ENCODE measurements at places on chromosomes 3 and 15.

DNA sequence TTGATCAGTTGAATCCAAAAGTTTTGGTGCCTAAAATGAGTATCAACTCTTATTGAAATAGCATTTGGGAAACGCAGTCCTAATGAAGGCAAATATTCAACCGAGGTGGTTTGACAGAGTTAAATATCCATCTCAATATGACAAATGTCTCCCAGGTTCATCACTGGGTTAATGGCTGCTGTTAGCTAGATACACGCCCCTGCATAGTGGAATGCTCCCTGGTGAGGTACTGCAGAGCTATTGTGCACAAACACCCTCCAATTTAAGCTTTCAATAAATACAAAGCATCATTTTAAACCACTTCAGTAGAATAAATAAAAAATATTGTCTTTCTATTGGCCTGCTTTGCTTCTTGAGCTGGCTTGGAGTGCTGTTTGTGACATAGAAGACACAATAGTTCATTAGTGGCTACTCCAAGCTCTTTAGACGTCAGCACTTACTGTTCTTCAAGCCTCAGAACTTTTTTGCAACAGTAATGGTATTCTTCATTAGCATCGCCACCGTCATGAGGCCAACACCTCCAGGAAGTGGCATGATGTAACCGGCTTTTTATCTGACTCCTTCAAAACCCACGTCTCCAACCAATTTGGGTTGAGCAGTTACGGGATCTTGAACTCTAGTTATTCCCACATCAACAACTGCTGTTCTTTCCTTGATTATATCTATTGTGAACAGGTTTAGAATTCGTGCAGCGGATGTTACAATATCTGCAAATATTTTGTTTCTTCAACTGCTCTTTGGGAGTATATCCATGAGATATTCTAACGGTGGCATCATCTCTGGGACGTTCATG lies 1159.6 kb upstream of the EPHA6 start:
- no peak for DNase-seq

DNA sequence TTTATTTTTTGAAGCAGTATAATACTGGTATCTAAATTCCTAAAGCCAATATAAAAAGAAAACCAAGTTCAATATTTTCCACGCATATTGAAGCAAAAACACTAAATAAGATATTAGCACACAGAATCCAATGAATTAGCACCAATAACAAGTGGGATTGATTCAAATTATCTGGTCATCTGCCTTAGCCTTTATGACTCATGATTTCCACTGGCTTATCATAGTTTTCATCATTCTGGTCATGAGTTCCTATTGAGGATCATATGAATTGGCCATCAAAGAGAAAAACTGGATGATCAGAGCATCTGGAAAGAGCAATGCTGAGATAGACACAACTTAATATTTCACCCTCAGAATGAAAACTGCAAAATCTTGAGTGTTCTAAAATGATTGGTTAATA lies 809.9 kb downstream of the MCTP2 start:
- no peak for DNase-seq

GRCh38 chr3:193938613-193939012 lies 197.3 kb upstream of the HES1 start:
- DNase-seq, result no peak

GRCh38 chr15:71678605-71679004 lies 131.7 kb upstream of the NR2E3 start:
- DNase-seq, result no peak

- DNase-seq, result no peak
Observed at GRCh38 chr3:81164806-81165205, 596.6 kb downstream of the GBE1 start.

DNA sequence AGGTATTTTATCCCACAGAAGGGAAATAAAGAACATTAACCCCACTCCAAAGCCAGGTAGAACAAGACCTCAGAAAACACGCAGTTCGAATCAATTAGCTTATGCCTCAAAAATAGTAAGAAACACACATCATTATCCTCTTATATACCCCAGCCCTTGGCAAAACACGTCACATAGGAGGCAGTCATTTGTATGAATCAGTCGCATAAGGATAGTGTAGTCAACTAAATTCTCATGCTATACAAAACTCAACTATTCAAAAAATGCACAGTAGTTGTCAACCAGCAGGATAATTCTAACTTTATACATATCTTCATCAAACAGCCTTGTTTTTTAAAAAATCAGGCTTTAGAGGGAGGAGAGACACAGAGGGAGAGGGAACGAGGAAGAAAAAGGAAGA lies 298.4 kb downstream of the FOXP1 start:
- peak; percentile 8 for DNase-seq

DNA sequence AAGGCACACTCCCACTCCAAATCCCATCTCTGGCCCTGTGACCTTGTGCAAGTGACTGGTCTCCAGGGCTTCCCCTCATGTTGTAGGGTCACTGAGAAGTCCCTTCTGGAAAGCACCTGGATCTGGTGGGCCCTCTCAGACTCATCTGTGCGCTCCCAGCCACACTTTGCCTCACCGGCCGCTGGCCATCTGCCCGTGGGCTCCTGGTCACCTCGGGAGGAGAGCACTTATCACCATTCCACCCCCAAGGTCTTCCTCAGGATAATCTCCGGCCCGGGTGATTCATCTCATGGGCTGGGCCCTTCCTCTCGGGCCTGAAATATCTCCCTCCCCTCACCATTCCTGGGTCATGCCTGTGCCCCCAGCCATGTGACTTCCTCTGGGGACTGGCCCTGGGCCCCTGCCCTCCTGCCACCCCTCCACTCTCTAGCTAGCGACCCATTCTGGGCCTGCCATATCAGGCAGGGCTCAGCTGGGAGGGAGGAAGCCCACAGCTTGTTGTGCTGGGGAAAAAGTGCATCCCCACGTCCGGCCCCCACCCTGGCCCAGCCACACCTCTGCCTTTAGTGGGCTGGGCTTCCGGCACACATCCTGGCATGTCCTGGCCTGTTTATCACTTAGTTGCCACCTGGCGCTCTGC lies 10.6 kb upstream of the WNT7A start:
- DNase-seq, result no peak

DNA sequence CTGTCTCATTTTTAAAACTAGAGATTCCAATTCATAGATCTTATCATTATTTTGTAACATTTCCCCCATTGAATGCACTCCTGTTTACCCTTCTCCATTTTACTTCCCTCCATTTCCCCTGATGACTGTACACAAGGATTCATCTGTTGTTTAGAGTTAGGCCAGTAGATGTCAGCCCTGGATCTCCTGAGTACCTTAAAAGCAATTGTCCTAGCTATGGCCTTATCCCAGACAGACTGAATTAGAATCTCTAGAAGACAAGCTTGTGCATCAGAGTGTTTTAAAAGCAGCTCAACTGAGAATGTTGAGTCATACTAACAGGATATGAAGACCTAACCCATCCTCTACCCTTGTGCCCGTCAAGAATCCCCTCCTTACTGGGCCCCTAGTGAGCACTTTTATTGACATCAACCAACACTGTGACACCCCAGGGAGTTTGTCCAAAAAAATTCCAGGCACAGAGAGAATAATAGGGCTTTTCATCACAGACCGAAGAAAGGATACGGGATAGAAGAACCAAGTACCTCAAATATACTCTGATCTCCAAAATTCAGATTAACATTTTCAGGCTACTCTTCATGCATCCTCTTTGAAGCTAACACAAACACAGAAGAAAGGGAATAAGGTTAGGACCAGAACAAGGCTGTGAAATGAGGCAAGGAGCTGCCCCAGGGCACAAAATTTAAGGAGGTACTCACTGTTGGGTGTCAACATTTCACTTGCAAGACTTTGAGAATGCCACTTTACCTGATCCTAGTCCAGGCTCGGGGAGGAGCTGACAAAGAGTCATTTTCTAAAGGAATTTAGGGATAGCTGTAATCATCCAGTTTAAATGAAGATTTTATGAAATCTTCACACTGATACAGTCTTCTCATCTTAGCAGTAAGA lies 17.1 kb downstream of the ZBED2 start:
- DNase-seq, result peak; percentile 78

- DNase-seq, result no peak
Observed at GRCh38 chr3:20322085-20322484, 136.1 kb upstream of the SGO1 start.

DNA sequence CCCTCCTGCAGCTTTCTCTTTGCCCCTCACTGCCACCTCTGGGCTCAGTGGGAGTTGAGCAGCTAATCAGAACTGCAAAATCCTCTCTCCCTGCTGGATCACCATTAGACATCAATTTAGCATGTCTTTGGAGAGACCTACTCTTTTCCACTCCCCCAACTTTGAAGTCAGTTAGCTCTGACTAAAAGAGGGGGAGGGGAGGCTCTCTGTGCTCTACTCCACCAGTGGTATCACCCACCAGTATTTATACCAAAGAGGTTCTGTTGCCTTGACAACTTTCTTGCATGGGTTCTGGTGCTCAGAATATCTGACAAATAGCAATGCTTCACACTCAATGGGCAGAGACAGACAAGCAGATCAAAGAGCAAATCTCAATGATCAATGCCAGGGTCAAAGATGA lies 146.2 kb upstream of the ROPN1 start:
- no peak for DNase-seq

DNA sequence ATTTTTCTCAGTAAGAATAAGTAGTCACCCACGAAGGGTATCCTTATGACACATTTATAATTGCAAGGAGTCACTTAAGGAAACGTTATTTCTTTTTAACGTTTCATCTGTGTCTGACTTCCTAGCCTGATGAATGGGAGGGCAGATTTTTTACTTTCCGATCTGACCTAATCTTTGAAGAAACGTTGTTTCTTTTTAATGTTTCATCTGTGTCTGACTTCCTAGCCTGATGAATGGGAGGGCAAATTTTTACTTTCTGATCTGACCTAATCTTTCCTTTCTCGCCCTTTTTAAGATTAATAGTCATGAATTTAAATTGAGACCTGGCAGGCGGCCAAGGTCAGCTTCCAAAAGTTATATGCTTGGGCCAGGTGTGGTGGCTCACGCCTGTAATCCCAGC lies 3.0 kb upstream of the KLHL6 start:
- no peak for DNase-seq

DNA sequence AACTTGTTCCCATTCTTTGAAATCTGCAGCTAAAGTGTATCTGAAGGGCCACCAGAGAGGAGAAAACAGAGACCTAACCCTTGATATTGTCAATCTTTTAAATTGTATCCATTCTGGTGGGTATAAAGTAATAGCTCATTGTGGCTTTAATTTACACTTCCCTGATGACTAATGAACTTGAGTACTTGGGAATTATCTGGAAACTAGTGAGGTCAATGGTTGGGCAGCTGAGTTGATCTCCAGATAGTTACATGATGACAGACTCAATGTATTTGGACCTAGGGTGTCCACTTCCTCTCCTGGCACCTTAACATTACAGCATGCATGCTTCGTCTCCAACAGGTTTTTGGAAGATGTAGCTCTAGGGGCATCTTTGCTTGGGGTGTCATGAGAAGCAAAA lies 195.2 kb downstream of the PDCD6IP start:
- peak; percentile 29 for DNase-seq
